T-helper 2 cell (primary cell): ENCODE measurements at places on chromosomes 3 and 15.

DNA sequence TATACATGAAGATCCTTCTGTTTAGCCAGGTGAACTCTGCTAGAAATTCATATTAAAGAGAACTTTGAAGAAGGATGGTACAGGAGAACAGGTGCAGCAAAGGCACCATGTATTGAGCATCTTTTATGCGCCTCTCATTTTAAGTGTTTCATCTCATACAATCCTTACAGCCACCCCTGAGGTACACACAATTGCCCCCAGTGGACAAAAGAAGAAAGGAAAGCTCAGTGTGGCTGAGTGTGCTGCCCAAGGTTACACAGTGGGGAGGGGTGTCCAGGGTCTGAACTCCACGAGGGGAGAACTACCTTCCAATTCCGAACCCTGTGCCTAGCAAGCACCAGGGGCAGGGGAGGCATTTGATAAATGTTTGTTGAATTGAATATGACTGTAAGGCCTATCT lies 98.6 kb downstream of the MECOM start:
- DNase-seq: no peak

- DNase-seq: no peak
Measured at GRCh38 chr15:65535192-65535591, 4.9 kb downstream of the HACD3 start.

DNA sequence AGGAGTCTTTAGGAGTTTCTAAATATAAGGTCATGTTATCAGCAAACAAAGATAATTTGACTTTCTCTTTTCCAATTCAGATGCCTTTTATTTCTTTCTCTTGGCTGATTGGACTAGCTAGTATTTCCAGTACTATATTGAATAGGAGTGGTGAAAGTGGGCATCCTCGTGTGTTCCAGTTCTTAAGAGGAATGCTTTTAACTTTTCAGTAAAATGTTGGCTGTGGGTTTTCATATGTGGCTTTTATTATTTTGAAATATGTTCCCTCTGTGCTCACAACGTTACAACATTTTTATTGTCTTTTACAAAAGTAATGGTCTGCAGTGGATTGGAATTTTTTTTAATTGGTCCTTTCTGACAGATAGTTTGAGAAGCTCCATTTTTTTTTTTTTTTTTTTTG lies 8.2 kb upstream of the ZNF280D start:
- DNase-seq: no peak

GRCh38 chr3:135487261-135487660 lies 478.3 kb upstream of the PPP2R3A start:
- DNase-seq: no peak

- no peak for DNase-seq
Measured at GRCh38 chr3:146544929-146545528, 622 bp upstream of the PLSCR1 start.

GRCh38 chr15:56724232-56724631 lies 9.1 kb downstream of the ZNF280D start:
- no peak for DNase-seq

DNA sequence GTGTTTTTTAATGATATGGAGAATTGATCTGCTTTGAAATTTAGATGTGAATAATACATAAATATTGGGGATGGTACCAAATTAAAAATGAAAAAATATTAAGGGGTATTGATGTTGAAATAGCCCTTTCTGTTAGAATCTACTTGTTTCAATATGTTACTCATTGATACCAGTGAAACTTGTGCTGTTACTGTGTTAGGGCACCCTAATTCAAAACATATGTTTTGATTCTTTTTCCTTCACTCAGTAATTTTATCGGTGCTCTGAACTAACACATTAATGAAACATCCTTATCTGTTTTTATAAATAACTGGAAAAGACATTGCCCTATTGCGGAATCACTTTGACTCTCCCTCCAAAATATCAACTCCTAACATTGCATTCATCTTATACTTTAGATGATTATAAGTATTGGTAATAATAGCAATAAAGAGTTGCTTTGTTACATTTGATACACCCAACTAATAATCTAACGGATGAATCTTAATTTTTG lies 52.0 kb upstream of the CCNB2 start:
- no peak for DNase-seq

DNA sequence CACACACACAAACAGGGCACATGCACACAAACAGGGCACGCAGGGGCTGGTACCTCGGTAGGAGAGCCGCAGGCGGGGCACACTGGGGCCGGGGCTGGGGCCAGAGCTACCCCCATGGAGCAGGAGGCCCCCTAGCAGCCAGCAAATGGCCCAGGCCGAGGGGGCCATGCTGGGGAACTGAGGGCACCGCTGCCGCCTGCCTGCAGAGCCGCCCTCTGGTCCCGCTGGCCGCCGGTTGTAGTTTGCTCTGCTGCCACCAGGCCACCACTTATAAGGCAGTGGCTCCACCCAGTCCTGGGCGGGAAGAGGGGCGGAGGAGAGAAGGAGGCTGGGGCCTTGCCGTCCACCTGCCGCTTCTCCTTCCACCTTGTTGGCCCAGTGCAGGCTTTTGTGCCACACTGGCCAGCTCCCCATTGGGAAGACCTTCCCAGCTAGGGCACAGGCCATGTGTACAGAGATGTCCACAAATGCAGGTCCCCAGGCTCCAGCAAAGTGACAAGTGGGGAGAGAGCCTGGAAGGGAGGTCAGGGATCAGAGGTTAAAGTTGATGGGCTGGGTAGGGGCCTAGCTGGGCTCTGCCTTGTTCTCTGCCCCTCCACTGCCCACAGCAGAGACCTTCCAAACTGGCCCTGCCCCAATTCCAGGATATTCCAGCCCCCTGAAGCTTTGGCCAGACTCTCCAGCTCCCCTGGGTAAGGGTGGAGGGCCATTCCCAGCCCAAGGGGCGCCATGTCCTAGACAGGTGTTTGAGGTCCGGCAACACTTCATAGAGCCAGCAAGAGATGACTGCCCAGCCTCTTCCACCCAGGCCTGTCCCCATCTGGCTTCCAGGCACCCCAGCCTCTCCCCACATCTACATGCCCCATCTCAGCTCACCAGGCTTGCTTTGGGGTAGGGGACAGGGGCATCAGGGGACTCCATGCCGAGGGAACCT lies at the start of gene SEMA3G:
Gene SEMA3G, minus strand, starts transcription at position 244 of the 934 bp plus-strand sequence. Its CDS starts 76 bp downstream, at position 168.
- DNase-seq: peak; percentile 55

GRCh38 chr15:101056366-101057334 lies 137.5 kb downstream of the LRRK1 start:
- no peak for DNase-seq

DNA sequence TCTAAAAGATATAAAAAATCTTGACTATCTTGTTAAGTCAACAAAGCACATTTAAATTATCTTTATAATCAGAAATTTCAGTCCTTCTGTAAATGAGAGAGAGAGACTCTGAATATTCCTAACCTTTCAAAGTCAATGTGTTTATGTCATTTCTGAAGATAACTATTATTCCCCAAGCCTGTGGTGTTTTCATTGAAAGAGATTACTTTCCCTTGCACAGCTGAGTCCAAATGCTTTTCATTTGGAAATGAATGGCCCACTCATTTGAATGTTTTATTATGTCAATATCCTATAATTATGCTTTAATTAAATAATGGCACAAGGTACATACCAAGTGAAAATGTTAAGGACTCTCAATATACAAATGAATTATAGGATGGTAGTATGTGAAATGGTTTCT lies 680.0 kb upstream of the DPPA4 start:
- DNase-seq: no peak

DNA sequence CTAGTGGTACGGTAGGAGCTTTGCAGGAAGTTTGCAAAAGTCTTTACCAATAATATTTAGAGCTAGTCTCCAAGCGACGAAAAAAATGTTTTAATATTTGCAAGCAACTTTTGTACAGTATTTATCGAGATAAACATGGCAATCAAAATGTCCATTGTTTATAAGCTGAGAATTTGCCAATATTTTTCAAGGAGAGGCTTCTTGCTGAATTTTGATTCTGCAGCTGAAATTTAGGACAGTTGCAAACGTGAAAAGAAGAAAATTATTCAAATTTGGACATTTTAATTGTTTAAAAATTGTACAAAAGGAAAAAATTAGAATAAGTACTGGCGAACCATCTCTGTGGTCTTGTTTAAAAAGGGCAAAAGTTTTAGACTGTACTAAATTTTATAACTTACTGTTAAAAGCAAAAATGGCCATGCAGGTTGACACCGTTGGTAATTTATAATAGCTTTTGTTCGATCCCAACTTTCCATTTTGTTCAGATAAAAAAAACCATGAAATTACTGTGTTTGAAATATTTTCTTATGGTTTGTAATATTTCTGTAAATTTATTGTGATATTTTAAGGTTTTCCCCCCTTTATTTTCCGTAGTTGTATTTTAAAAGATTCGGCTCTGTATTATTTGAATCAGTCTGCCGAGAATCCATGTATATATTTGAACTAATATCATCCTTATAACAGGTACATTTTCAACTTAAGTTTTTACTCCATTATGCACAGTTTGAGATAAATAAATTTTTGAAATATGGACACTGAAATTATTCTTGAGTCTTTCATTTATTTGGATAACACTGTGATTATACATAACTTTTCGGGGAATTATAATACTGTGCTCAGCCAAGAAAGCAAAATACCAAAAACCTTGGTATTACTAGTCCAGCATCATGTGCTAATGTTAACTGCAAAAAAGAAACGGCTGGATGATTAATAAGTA lies 2.2 kb downstream of the SOX2 start:
- DNase-seq: no peak

GRCh38 chr3:102265720-102266119 lies 169.1 kb upstream of the ZPLD1 start:
- DNase-seq: no peak

- no peak for DNase-seq
Measured at GRCh38 chr15:96243701-96244100, 86.8 kb upstream of the NR2F2 start.

GRCh38 chr15:40737048-40737447 lies 18.0 kb downstream of the RMDN3 start:
- no peak for DNase-seq

GRCh38 chr3:123728014-123728413 lies 143.2 kb upstream of the HACD2 start:
- no peak for DNase-seq

- no peak for DNase-seq
Measured at GRCh38 chr15:73109765-73110164, 57.5 kb downstream of the NEO1 start.

DNA sequence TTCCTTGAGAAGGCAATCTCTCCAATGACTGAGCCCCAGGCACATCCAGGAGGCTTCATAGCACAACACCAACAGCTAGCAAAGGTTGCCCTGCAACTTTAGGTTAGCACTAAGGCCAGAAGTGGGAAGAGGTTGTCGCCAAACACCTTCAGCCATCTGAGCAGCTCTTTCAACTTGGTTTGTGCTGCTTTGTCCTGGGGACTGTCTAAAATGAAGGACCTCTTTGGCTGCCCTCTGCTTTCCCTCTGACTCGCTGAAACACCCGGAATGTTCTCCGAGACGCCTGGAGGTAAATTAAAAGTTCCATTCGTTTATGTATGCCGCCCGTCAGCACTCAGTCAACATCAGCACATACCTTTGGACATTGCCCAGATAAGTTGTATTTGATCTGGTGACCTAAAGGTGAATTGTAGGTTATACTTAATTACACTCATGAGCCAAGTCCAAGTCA lies 121.2 kb upstream of the NR2F2 start:
- no peak for DNase-seq

- no peak for DNase-seq
Measured at GRCh38 chr3:142915636-142916035, 26.8 kb upstream of the PCOLCE2 start.

DNA sequence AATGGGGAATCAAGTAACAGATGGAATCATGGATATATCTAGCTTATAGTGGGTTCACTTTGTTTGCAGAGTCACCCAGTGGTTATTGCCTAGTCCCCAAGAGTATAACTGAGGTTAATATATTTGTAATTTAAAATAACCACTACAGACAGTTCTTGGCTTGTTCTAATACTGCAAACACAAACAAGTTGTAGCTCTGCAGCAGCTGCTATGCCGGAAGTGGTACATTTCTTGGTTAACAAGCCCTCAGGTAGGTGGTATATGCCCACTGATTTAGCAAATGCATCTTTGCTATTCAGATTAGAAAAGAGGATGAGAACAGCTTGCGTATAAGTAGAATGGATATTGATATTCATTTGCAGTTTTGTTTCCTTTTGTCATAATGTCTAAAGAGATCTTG lies 984.2 kb downstream of the SQOR start:
- no peak for DNase-seq

- DNase-seq: no peak
Measured at GRCh38 chr3:127768346-127769008, 53.8 kb downstream of the MGLL start.

DNA sequence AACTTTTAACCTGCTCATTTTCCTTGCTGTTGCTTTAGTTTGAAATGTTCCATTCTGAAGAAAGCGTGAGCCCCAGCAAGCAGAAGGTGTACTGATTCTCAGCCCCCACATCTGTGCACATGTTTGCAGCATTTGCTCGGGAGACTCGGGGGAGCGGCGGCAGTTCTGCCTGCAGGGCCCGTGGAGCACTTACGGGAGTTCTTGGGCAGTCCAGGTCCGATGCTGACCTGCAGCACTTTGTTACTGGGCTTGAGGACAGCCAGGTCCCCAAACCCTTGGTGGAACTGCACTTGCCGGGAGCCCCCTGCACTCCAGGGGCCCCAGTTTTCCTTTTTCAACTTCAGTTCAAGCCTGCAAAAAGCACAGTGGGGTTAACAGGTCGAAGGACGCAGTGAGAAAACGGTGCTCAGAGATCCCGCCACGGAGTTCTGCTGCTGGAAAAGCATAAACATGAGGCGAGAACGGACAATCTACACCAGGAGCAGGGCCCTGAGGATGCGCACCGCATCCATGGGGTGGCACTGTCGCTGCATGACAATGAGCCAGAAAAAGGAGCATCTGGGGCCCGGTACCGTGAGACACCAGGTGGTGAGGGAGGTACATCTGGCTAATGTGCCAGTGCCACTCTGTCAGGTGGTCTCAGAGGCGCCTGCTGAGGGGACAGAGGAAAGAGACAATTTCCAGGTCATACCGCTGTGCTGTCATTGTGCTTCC lies 45.6 kb upstream of the LDHAL6B start:
- peak; percentile 18 for DNase-seq

DNA sequence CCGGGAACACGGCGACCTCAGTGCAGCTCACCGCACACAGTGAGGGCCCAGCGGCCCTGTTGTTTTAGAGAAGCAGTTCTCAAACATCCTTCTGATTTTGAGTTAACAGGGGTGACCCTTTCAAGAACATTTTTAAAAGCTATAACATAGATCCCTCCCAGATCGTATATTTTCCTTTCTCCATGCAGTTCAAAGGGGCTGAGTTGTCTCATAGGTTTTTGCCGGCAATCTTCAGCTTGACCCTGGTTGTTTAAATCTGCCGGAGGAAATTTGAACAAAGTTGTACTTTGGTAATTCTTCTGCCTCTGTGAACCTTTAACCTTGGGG lies 14.3 kb downstream of the EEFSEC start:
- DNase-seq: no peak

- no peak for DNase-seq
Measured at GRCh38 chr15:50676799-50677483, 9.7 kb downstream of the TRPM7 start.

- no peak for DNase-seq
Measured at GRCh38 chr3:125058959-125059358, 3.2 kb upstream of the HEG1 start.

- DNase-seq: no peak
Measured at GRCh38 chr3:42495393-42495792, 7.0 kb upstream of the VIPR1 start.

- DNase-seq: no peak
Measured at GRCh38 chr3:72974956-72975355, 21.7 kb upstream of the PPP4R2 start.
